ENCODE measurements at places on chromosomes 11 and 22. TPM values are rescaled to one million over a fixed set of nuclear protein-coding genes. Genes with fewer than 3 reads are reported as not detected.

GRCh38 chr22:22576244-22576988, 17.4 kb upstream of the PRAME start:
- DNase-seq = no peak

GRCh38 chr11:9533736-9534473, 39.6 kb upstream of the WEE1 start:
- no peak for DNase-seq

- DNase-seq = peak; percentile 44
Measured at GRCh38 chr11:110857892-110858546, 145.8 kb upstream of the ARHGAP20 start.

GRCh38 chr22:29604076-29604360, 585 bp downstream of the NF2 start:
- no peak for DNase-seq

Gene ANKK1
- 0.57 TPM for total RNA-seq
